ENCODE measurements at places on chromosomes 1 and 21.

DNA sequence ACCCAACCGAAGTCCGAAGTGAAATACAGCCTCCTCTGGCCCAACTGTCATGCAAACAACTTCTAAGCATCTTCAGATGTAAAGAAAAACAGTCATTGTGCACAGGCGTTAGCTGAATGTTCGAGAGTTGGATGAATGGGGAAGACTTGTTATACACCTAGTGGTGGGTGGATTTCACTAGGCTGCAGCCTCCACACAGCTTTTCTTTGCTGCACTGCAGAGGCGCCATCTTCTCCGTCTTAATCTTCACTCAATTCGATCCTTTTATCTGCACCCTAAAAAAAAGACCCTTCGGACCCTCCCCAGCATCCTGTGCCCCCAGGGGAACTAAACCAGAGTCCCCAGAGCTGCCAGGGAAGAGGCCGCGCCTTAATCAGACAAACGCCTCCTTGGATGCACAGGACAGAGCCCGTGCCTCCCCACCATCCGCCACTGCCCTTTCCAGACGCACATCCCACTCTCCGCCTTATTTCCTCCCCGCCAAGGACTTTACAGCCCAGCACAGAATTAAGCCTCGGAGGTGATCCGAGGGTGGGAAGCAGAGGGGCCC lies 1.4 kb downstream of the APP start:
- DNase-seq, result peak; percentile 31

DNA sequence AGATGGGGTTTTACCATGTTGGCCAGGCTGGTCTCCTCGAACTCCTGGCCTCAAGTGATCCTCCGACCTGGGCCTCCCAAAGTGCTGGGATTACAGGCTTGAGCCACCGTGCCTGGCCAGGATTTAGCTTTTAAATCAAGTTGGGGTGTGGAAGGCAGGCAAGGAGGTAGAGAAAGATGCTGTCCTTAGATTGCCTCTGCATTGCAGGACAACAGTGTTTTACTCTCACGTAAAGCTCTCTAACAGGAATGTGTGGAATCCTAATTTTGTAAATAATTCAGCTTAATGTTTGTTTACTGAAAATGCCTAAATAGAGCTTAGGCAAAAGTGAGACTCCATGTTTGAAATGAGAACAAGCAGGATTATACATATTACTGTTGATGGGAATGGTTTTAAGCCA lies 29.5 kb upstream of the TGFB2 start:
- DNase-seq, result no peak

DNA sequence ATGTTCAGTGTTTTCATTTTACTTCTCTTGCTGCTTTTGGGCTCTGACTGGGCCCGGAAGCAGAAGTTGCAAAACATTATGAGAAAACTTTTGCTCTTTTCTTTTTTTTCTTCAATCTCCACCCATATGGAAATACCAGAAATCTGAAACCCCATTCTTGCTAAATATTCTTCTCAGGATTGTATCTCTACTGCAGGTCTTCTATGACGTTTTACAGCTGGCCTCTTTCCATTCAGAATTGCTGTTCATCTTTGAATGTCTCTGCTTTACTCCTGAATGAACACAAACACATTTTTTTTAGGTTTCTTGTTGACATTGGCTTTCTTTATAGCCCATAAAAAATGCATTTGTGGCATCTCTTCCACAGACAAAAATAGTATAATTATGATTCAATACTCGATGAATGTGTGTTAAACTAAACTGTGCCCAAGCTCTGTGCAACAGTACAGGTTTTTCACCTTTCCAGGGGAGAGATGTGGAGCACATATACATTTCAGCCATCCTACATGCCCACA lies 18.8 kb downstream of the PTPRC start:
- peak; percentile 100 for DNase-seq

DNA sequence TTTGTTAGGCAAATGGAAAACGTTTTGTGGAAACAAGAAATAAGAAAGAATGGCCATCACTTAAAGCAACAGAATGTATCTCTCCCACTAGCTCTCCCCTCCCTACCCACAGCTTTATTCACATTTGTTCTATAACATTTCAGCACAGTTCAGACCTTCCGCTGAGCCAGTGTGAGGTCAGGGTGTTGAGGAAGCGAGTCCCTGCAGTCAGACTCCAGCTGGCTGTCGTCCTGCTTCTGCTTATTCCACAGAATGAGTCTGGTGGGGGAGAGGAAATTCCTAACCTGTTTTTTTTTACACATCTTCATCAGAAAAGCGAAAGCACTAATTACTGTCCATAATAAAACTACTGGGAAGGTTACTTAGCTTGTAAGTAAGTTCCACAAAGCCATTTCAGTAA lies 39.0 kb downstream of the MRPL39 start:
- DNase-seq, result no peak

DNA sequence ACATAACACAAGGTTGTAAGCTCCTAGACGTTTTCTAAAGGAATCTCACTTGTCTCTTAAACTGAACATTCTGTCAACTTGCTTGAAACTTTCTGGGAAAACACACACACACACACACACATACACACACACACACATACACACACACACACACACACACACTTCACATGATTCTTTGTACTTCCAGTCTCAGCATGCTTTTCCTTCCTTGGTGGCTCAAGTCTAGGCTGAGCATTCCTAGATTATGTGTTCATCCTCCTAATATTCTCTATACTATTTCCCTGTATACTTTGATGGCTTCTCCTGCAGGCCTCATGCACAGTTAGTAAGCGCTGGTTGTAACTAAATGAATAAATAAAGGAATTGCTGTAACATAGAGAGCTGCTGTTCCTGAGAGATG lies 372.1 kb downstream of the PTPRC start:
- no peak for DNase-seq

GRCh38 chr1:162823231-162823630 lies 32.7 kb downstream of the HSD17B7 start:
- no peak for DNase-seq

DNA sequence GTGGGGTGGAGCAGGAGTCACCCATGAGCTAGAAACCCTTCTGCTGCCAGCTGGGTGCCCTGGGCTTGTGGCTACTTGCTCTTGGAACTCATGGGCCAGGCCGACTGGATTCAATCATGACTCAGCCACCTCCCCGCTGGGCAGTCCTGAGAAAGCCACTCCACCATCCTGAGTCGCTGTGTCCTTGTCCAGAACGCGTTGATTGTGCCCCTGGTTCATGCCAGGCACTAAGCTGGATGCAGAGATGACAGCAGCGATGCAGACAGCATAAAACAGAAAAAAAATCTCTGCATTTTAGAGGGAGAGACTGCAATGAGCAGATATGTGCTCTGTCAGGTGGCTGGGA lies 10.6 kb downstream of the PADI1 start:
- no peak for DNase-seq

DNA sequence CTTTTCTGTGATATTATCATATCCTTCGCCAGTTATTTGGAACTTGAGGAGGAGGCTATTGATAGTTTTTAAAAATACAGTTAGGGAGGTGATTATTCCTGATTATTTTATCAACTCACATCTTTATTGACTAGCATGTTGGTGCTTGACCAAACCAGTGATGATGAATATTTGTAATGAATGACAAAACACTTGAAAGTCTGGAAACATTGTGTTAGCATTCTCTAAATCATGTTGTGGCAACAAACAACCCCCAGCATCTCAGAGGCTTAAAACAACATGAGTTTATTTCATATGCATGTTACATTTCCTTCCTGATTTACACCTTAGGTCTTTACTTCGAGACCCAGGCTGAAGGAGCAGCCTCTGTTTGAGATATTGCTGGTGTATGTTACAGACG lies 10.7 kb upstream of the JUN start:
- DNase-seq, result no peak

GRCh38 chr1:19096036-19096833 lies 113.8 kb downstream of the UBR4 start:
- DNase-seq, result no peak

DNA sequence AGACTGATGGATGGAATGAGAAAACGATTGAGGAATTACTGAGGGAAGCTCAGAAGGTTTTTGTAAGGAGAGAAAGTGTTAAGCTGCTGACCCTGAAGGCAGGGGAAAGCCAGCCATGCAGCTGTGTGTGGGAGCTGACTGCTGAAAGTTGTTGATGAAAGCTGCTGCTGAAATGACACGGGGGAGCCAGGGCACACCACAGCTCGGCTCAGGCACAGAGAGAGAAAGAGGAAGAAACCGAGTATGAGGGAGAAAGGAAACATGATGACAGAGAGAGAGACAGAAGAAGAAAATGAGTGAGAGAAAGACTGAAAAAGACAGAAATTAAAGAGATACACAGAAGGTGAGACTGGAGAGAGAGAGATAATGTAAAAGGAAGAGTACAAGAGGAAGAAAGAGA lies 115.5 kb downstream of the LRRC53 start:
- DNase-seq, result no peak

- no peak for DNase-seq
Observed at GRCh38 chr1:234675572-234675971, 65.6 kb upstream of the IRF2BP2 start.

DNA sequence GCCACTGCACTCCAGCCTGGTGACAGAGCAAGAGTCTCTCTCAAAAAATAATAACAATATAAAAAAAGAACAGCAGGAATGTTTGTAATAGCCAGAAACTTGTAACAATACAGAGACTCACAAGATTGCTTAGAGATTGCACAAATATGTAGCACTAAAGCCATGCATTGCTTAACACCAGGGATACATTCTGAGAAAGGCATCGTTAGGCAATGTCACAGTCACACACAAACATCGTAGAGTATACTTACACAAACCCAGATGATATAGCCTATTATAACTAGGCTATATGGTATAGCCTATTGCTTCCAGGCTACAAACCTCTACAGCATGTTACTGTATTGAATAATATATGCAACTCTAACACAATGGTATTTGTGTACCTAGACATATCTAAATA lies 45.3 kb downstream of the GPATCH2 start:
- no peak for DNase-seq

GRCh38 chr1:209202830-209203532 lies 380.5 kb upstream of the CAMK1G start:
- peak; percentile 8 for DNase-seq

DNA sequence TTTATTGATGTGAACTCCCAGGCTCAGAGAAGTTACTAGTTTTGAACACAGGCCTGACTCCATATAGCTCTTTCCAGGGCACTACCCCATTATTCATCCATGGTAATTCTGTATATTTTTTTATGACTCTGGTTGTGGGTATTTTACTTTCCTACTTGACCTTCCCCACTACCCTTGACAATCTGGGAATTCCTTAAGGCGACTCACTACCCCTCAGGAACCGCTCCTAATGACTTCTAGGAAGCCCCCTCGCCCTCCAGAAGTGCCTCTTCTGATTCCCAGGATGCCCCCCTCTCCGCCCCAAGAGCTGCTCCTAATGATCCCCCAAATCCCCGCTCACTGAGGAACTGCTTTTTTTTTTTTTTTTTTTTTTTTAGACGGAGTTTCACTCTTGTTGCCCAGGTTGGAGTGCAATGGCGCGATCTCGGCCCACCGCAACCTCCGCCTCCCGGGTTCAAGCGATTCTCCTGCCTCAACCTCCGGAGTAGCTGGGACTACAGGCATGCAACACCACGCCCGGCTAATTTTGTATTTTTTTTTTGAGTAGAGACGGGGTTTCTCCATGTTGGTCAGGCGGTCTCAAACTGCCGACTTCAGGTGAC lies 972 bp upstream of the KDM4A start:
- DNase-seq, result no peak

- no peak for DNase-seq
Observed at GRCh38 chr1:100440075-100440809, 87.9 kb downstream of the CDC14A start.

All from GM04503 (cell line).